Activated CD4-positive, alpha-beta T cell treated with anti-CD3 and anti-CD28 coated beads for 36 hours (primary cell): ENCODE measurements at places on chromosomes 16 and 17. TPM values are rescaled to one million over a fixed set of nuclear protein-coding genes. Genes with fewer than 3 reads are reported as not detected.

- peak; percentile 34 for DNase-seq
These were observed 4.9 kb downstream of the MYLK3 start for GRCh38 chr16:46743232-46743719.

Gene ITGAD
- total RNA-seq, result not detected

Gene RNPS1
- 445 TPM for total RNA-seq

GRCh38 chr16:30665155-30665829 lies 7.1 kb downstream of the FBRS start:
- no peak for DNase-seq

Gene MEOX1
- total RNA-seq, result 0.34 TPM

- peak; percentile 63 for DNase-seq
These were observed 10.8 kb upstream of the HASPIN start for GRCh38 chr17:3712811-3713463.

Gene TMEM100
- not detected for total RNA-seq

DNA sequence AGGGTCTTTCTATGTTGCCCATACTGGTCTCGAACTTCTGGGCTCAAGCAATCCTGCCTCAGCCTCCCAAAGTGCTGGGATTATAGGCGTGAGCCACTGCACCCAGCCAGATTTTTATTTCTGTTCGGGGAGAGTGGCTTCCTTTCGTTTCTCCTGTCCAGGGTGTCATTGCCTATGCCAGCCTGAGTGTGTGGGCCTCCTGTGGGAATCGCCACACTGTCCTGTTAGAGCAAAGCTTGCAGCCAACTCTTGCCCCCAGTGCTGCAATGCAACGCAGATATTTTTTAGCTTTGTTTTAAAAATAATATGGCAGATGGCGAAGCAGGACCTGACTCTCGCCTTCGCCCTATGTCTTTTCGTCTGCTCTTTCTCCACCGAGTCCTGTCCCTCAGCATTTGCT lies 395.0 kb downstream of the SNX29 start:
- no peak for DNase-seq

Gene CSH2
- total RNA-seq, result not detected

Gene NOXO1
- total RNA-seq, result not detected

Gene ATP1B2
- total RNA-seq, result 0.32 TPM

- no peak for DNase-seq
These were observed 21.7 kb downstream of the KRT23 start for GRCh38 chr17:40915721-40916256.

DNA sequence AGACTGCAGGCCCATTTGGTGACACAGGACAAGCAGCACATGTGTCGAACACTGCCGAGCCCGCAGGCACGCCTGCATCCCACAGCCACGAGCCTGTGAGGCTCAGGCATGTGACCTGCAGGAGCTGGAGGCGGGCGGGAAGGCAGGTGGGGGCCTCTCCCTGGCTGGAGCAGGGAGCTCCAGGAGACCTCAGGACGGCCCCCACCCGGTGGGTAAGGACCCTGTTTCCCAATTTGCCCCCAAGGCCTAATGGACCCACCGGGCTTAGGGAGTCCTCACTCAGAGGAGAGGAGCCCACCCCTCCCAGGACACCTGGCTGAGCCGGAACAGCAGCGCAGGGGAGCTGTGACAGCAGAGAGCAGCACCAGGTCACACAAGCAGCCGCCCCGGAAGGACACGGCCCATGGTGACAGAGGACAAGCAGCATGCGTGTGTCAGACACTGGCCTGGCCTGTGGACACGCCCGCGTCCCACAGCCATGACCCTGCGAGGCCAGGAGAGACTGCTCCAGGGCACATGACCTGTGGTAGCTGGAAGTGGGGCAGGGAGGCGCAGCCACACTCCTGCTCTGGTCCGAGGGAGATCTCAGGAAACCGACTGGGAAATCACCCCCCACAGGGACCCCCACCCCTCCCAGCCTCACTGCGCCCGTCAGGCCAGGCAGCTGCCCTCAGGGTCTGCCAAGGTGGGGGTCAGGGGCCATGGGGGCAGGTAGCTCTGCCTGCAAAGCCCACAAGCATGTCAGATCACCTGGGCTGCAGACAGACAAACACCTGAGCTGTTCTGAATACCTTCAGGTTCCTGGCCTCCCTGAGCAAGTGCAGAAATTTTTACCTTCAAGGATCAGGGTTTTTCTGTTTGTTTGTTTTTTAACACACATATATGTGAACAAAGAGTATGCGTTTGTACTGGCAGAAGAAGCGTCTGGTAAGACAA lies 2.4 kb downstream of the SPSB3 start:
- peak; percentile 10 for DNase-seq

DNA sequence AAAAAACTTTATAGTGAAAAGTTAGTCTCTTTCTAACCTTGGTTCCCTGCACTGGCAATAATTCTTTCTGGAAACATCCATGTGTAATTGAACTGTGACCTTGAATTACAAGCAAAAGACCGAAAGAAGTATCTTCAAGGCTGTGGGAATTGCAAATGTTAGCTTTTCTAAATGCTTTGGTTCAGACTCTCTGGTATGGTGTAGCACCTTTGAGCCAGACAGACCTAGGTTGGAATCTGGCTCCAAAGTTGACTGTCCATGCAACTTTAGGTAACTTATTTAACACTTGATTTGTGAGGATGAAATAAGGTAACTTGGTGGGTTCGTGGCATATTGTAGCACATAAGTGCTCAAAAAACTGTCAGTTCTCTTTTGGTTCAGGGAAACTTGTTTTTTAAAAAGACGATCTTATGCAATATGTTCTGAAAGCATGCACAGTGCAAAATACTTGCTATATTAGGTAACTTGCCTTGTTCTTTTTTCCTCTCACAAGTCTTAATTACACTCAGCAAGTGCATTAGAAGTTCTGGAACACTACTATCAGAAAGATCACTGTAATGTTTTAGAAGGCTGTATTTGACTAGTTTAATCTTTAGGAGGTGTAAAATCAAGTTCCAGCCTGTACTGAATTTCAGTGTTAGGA lies 46.3 kb downstream of the TANGO6 start:
- DNase-seq, result no peak

GRCh38 chr17:74117999-74118421 lies 85.5 kb upstream of the RPL38 start:
- DNase-seq, result no peak

- no peak for DNase-seq
These were observed 81.9 kb downstream of the CA4 start for GRCh38 chr17:60231691-60232090.

- peak; percentile 67 for DNase-seq
These were observed 565 bp downstream of the WDR45B start for GRCh38 chr17:82647593-82648164.

GRCh38 chr17:70786081-70786480 lies 616.7 kb downstream of the KCNJ2 start:
- no peak for DNase-seq

- DNase-seq, result no peak
These were observed 60.1 kb upstream of the NUDT7 start for GRCh38 chr16:77662246-77662645.

Gene DNAJA3
- total RNA-seq, result 102 TPM
